Fibroblast of the conjunctiva (primary cell): ENCODE measurements at places on chromosomes 1 and 21.

- no peak for DNase-seq
Observed at GRCh38 chr1:1087351-1088028, 13.4 kb upstream of the RNF223 start.

DNA sequence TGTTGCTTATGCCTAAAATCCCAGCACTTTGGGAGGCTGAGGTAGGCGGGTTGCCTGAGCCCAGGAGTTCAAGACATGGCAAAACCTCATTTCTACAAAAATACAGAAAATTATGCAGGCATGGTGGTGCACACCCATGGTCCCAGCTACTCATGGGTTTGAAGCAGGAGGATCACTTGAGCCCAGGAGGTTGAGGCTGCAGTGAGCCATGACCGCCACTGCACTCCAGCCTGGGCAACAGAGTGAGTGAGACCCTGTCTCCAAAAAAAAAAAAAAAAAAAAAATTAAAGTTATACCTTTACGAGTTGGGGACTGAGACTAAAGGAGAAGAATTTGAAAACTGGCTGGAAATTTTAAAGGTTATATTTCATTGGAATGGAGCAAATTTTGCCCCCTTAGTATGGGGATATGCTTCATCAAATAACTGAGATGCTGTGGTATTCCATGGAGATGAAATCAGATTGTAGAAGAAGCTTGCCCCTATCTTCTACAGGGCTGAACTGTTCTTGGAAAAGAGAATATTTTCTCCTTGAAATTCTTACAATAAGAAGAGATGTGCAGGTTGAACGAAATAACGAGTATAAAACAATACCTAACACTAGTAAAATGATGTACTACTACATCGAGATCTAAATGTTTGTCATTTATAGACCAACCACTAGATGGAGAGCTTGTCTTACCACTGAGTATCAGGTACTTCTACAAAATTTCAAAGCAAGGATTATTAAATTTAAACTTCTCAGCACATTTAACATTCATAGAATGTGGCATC lies 34.9 kb upstream of the SCYL3 start:
- peak; percentile 55 for DNase-seq

DNA sequence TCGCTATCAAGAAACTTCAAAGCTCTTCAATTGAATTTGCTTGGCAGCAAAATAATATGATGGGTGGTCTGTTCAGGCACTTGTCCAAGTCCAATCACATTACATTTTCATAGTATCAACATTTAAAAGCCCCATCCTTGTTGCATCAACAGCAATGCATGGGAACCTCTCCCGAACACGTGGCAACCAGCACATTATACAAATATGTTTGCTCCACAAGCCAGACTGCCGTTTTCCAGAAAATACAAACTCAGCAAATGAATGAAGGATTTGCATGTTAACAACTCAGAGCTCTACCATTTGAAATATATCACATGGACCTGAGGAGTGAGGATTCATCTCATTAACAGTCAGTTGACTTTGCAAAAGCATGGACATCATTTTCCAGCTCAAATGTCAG lies 20.0 kb upstream of the LYPLAL1 start:
- no peak for DNase-seq

DNA sequence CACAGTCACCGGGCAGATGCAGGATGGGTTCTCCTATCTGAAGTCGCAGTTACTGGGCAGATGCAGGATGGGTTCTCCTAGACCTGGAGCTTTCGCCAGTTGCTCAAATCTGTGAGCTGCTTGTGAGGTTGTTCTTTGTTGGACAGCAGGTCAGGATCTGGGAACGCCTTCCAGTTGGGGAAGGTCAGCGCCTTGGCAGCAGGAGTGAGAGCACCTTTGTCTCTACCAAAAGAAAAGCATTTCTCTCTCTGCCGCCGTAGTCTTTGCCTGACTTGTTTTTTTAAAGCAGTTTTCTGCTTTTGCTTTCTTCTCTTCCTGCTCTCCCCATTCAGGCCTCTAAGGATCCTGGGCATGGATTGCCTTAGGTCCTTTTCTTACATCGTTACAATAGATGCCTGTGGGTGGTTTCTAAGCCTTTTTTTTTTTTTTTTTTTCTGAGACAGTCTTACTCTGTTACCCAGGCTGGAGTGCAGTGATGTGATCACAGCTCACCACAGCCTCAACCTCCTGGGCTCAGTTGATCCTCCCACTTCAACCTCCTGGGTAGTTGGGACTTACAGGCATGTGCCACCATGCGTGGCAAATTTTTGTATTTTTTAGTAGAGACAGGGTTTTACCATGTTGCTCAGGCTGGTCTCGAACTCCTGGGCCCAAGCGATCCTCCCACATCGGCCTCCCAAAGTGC lies 15.7 kb downstream of the PEX14 start:
- no peak for DNase-seq

- no peak for DNase-seq
Observed at GRCh38 chr1:92817137-92817697, 14.6 kb upstream of the RPL5 start.

DNA sequence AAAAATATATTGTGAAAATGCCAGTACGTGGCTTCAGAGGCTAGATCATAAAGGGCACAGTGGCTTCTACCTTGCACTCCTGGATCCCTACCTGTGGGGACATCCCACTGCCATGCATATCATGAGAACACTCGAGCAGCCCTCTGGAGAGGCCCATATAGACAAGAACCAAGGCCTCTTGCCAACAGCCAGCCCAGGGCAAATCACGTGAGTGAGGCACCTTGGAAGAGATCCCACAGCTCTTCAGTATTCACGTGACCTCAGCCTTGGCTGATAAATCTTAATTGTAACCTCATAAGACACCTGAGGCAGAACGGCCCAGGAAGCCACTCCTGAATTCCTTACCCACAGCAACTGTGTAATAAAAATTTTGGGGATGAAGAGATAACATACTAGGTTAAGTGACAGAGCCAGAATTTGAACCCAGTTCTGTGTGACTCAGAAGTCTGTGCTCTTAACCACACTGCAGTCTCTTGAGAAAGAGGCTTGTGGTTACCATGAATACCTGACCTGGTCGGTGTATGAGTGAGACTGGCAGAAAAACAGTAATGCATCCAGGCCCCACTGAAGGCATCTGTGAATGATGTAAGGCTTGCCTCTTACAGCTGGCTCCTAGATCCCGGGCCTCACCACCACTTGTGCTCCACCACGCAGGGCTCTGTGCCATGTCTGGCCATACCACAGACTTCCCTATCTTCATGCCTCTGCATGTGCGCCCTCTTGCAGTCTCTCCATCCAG lies 6.9 kb upstream of the A3GALT2 start:
- DNase-seq = peak; percentile 87

- no peak for DNase-seq
Observed at GRCh38 chr21:28516991-28517592, 475.6 kb downstream of the LTN1 start.

GRCh38 chr1:24605534-24606295 lies 37.4 kb upstream of the SRRM1 start:
- DNase-seq = no peak

- no peak for DNase-seq
Observed at GRCh38 chr21:20639026-20639425, 359.2 kb upstream of the NCAM2 start.

DNA sequence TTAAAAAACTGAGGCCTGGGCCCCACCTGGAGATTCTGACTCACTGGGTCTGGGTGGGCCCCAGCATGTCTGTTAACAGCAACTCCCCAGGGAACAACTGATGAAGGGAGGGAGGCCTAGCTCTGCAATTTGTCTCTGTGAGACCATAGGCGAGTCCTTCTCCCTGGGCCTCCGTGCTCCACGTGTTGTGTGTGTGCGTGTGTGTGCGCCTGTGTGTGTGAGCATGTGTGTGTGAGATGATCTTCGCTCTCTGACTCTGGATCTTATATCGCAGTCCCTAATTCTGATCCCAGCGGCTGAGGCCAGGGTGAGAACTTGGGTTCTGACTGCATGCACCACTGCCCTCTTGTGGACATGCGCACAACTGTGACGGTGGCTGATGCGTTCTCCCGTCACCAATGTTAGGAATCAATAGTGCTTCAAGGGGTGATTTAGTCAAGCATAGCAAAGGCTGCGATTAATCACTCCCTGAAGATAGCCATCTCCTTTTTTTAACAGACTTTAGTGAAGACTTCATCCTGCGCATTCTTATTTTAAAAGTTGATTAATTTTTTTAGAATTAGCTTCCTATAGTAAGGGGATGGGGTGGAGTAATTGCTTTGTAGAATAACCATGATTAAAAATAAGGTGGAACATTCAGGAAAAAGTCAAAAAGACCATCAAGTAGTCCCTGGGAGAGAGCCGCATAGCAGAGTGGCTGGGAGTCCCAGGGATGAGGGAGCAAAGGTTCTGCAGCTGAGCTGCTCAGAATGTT lies 62.4 kb upstream of the USP24 start:
- DNase-seq = peak; percentile 67

- peak; percentile 27 for DNase-seq
Observed at GRCh38 chr1:119097380-119097779, 43.1 kb downstream of the WARS2 start.

DNA sequence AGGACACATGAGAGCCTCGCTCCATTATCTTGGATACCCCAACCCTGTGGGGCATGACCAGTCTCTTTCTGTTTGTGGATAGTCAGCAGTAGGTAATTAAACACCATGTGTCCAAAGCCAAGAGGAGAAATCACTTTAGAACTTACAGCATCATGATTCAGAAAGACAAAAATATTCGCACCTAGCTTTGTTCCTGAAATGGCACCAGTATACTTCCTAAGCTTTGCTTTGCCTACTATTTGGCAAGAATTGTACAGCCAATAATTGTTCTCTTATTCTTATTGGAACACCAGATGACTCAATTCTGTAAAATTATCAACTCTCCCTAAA lies 24.2 kb downstream of the TNFRSF9 start:
- DNase-seq = no peak

GRCh38 chr1:66395202-66396061 lies 138.5 kb upstream of the SGIP1 start:
- DNase-seq = no peak

DNA sequence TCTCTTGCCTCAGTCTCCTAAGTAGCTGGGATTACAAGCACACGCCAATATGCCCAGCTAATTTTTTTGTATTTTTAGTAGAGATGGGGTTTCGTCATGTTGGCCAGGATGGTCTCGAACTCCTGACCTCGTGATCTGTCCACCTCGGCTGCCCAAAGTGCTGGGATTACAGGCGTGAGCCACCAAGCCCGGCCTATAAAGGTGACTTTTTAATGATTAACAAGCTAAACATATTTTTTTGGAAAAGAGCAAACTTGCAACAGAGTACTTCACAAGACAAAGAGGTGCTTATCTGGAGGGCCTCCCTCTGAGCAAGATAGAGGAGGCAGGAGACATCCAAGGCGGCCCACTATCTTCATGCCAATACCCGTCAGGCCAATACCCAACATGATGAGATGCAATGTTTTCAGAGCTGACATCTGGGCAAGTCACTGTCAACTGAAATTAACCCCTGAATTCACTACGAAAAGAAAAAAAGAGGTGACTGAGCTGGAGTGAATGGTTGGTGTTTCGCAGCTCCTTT lies 10.5 kb downstream of the BCAR3 start:
- no peak for DNase-seq

- no peak for DNase-seq
Observed at GRCh38 chr21:41974752-41975053, 20.9 kb upstream of the C2CD2 start.

DNA sequence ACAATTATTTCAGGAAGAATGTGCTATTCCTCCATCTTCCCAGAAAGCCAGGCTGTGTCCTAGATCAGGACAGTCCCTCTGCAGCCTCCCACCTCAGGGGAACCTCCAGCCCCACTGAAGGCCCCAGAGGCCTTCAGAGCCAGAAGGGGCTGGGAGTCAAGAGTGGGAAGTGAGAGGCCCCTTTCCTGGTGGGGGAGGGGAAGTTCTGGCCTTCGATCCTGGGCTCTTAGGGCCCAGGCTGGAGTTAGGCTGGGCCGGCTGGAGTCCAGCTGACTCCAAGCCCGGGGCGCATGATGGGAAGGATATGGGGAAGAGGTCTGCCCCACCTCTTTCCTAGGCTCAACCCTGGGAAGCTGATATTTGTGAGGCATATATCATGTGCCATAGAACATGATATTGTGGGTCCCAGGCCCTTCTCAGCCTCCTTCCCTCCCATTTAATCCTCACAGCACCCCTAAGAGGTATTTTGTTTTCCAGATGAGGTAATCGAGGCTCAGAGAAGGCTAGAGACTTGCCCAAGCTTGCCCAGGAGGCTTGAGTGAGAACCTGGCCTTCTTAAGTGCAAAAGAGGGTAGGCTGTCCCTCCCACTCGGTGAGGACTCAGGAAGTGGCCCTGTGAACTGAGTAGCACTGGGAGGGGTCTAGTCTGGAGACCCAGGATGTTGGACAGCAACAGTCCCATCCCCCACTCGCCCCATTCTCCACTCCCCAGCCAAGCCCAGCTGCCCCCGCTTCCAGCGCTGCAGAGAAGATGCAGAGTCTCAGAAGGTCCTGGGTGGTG lies 18.6 kb upstream of the HSPG2 start:
- DNase-seq = no peak

- no peak for DNase-seq
Observed at GRCh38 chr21:26080211-26080610, 90.4 kb downstream of the APP start.

DNA sequence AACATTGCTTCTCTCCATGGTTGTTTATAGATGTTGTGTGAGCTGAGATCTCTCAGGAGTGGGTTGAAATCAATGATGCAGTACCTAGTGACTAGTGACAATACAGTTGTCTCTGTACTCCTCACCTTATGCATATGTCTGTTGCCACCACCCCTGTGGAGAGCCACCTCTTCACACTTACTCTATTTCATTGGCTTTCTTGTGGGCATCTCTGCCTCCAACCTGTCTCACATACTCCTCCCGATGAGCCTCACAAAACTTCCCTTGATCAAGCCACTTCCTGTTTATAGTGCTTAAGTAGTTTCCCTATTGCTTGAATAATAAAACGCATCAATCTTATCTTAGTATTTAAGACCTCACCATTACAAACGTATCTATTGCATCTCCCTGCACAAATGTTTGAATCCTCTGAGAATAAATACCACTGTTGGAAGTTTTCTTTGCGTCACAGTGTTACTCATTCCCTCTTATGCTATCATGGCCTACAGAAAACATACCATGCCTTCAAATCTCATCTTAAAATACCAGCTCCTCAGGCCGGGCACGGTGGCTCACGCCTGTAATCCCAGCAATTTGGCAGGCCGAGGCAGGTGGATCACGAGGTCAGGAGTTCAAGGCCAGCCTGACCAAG lies 54.7 kb upstream of the GREM2 start:
- DNase-seq = no peak

DNA sequence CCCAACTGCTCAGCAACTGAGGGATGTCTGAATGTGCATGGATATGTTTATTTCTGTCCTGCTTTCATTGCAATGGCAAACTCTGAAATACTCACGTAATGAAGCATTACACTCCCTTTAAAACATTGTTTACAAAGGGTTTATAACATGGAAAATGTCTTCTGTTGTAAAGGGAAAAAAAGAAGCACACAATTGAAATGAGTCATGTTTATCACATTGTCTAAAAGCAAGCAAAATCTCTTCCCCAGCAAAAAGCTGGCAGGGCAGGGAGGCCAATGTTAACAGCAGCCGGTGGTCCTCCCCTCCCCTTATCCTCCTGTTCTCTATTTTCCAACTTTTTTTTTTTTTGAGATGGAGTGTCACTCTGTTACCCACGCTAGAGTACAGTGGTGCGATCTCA lies 3.9 kb upstream of the EFNA1 start:
- no peak for DNase-seq

GRCh38 chr1:62263814-62264353 lies 55.4 kb downstream of the KANK4 start:
- no peak for DNase-seq
